ENCODE measurements at places on chromosomes 6 and 20.

GRCh38 chr6:31660381-31661261, at the start of gene C6orf47:
Gene C6orf47, minus strand, starts transcription at chr6:31660778. Its CDS starts 831 bp downstream, at chr6:31659947.
- DNase-seq, result peak; percentile 61

- DNase-seq, result no peak
Measured at GRCh38 chr6:37110500-37111461, 59.2 kb upstream of the PIM1 start.

GRCh38 chr6:91812596-91813274, 1225.9 kb upstream of the MAP3K7 start:
- DNase-seq, result no peak

GRCh38 chr6:26531897-26532296, 6.3 kb upstream of the HMGN4 start:
- DNase-seq, result no peak

DNA sequence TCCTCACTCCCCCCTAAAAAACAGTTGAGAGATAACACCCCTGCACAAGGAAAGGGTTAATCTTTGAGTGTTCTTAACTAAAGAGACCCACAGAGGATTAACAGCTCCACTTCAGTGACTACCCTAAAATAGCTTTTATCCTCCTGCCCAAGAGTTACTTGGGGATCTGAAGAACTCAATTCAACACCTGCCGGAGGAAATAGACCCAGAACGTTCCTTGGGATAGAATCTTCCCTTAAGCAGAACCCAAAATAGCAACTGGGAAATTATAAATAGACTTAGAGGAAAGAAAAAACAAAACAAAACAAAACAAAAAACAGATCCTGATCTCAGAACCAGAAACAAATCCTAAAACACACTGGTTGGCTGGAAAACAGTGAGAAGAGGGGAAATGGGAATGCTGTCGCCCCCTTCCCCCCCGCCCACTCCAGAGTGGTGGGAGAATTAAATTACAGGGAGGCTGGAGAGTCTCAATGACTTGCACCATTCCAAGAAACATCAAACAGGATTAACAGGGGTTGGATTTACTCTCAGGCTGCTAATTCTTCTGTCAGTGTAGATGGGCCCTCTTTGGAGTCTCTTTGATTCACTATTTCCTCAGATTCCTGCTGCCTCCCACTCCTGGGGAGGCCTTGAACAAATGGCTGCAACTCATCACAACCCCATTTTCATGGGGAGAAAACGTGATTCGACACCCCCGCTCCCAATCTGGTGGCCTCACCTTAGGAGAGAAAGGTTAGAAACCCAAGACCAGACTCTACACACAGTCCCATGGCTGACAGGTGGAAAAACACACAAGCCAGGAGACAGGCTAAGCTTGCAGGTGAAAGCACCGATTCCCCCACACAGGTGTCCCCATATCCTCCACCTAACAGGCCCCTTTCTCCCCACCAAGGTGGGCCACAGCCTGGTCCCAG, 1.4 kb downstream of the PLAGL2 start:
- no peak for DNase-seq

DNA sequence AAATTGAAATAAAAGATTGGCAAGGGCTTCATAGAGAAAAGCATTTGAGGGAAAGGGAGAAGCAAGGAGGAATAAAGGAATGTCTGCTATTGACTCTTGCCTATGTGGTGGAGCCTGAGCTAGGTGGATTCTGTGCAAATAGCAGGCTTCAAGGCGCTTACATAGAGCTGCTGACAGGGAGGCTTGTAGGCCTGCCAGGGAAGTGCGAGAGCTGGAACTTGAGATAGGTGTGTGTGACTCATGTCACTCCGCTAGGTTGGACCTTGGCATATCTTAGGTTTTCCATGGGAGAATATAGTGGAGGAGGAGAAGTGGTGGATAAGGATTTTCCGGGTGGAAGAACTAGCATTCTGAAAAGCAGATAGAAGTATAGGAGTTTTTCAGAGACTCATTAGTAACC, 14.0 kb downstream of the SNRNP48 start:
- DNase-seq, result no peak

DNA sequence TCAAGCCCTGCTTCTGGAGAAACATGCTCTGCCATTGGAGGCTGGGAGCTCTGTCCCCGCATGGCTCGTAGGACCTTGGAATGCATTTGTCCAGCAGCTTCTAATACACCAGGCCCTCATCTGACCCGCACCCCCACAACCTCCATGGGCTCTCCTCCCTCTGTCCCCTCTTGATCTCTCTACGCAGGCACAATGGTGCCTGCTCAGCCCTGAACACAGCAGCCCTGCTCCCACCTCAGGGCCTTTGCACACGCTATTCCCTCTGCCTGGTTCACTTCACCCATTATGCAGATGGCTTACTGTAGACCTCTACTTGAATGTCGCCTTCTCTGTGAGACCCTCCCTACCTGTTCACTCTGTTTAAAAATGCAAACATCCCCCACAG, 27.0 kb upstream of the PTGIS start:
- no peak for DNase-seq

DNA sequence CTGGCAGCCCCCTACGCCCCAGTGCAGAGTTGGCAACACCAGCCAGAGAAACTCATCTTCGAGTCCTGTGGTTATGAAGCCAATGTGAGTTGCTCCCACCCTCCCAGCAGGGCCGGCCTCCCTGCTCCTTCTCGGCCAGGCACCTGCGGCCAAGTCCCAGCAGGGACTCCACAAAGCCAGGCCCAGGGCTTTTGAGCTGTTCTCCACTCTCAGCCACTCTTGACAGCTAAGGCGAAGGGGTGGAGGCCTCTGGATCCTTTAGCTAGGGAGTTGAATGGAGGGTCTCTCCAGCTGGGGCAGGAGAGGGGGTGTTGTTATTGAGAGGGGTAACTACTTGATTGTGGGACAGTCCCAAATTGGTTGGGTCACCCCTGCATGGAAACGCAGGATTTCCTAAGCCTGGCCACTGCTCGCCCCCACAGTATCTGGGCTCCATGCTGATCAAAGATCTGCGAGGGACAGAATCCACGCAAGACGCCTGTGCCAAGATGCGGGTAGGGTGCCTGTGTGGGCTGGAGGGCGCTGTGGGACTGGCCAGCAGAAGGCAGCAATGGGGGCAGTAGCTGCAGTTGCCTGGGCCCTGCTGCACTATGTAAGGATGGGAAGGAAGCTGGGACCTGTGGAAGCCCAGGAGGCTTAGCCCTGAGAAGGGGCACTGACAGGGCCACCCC, 58.3 kb downstream of the TCP11 start:
- no peak for DNase-seq

- DNase-seq, result no peak
Measured at GRCh38 chr20:48489046-48489463, 338.7 kb downstream of the PREX1 start.

GRCh38 chr6:27049863-27050781, 197.4 kb upstream of the PRSS16 start:
- DNase-seq, result no peak

GRCh38 chr6:5958921-5959320, 47.8 kb downstream of the NRN1 start:
- DNase-seq, result no peak

GRCh38 chr6:119163006-119163405, 84.5 kb upstream of the FAM184A start:
- DNase-seq, result no peak

DNA sequence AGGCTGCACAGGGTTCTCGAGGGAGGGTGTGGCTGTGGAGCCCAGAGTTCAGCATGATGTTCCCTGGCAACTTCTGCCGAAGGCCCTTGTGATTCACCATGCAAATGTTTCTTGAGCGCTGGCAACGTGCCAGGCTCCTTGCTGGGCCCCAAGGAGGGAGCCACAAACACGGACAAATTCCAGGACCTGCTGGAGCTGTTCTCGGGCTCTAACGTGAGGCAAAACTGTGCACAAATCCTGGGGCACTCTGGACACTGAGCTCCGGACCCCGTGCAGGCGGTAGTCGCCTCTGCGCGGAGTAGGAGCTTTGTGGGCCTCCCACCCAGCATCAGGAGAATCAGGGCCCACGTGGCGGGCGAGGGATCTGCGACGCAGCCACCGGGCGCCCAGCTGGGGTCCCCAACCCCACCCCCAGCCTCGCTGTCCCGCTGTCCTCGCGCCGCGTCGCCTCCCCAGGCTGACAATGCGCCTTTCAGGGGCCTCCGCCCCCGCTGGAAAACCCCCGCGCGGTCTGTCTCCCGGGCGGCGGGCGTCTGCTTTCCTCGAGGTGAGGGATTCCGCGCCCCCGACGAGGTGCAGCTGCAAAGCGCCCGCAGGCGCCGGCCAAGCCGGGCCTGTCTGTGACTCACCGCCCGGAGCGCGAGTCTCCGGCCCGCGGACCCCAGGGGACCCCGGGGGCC, 31.7 kb upstream of the SCUBE3 start:
- no peak for DNase-seq

- no peak for DNase-seq
Measured at GRCh38 chr20:48155268-48155667, 370.0 kb upstream of the SULF2 start.

DNA sequence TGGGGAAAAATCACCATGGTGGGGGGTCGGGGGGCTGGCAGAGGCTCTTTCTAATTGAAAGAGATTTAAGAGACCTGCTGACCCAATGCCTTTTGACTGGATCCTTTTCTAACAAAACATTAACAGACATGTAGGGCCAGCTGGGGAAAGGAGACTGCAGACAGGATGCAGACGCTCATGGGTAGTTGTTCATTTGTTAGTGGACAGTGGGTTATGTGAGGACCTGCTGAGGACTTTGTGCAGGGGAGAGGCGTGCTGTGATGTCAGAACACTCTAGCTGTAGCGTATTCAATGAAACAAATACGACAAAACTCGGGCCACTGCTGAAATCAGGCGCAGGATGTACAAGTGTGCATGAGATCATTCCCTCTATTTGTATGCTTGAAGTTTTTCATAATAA, 1.2 kb downstream of the IP6K3 start:
- no peak for DNase-seq

DNA sequence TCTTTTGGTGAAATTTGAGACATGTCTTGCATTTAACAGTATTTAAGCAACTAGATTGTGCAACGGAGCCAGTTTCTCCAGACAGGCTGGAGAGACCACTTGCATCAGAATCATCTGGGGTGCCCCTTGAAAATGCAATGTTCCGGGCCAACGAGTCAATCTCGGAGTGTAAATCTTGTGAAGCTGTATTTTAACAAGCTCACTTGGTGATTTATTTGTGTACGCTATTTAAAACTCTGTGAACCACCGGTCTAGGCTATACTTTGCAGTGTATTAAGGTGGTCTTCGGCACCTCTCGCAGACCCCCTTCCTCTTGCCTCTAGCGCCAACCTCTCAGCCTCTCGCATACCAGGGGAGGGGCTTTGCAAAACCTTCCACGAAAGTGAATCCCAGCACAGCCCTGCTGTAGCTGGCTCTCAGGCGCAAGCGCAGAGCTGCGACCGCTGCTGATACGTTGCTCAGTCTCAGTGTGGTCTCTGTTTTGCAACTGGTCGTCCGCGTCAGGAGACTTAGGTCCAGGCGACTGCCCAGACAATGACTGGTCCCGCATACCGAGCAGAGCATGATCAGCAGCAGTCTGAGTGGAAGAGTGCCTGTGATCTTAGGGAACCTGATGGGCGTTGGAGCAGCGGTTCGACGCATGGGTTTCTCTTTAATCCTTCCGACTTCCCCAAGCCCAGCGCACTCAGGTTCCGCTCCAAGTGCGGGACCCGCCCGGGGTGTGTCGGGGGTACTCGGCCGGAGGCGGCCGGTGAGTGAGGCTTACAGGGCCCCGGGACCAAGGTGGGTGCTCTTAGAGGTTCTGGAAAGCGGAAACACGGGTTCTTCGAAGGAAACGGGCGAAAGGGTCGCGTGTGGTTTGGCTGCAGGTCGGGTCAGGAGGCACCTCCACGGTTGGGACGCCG, at the start of gene ZNF391:
TSS of gene ZNF391 (plus strand) at position 467 of the 905 bp plus-strand sequence. CDS start 11,612 bp downstream, outside the sequence.
- peak; percentile 57 for DNase-seq

GRCh38 chr6:33633084-33633461, 12.0 kb downstream of the ITPR3 start:
- DNase-seq, result no peak
